ENCODE measurements at places on chromosomes 3 and 15. TPM values are rescaled to one million over a fixed set of nuclear protein-coding genes. Genes with fewer than 3 reads are reported as not detected.

- no peaks in the 10 kb centered on the region for H3K4me1 ChIP-seq
- H3K27me3 ChIP-seq = no peaks in the 10 kb centered on the region
- no peaks in the 10 kb centered on the region for H3K36me3 ChIP-seq
- no peak overlapping the region for H3K4me3 ChIP-seq
- DNase-seq = no peak
Observed at GRCh38 chr15:91308855-91309254, 208.8 kb downstream of the SV2B start.

Gene DIPK2A
- 41.9 TPM for total RNA-seq

GRCh38 chr15:38623744-38624143, 59.1 kb upstream of the RASGRP1 start:
- H3K4me1 ChIP-seq = peaks cover 39% of the 10 kb centered on the region
- H3K36me3 ChIP-seq = no peaks in the 10 kb centered on the region
- H3K27me3 ChIP-seq = no peaks in the 10 kb centered on the region

- no peaks in the 10 kb centered on the region for H3K4me1 ChIP-seq
- no peaks in the 10 kb centered on the region for H3K27me3 ChIP-seq
- no peak for DNase-seq
- H3K4me3 ChIP-seq = no peak overlapping the region
- no peaks in the 10 kb centered on the region for H3K36me3 ChIP-seq
- no peak overlapping the region for H3K27ac ChIP-seq
Observed at GRCh38 chr3:115089481-115089880, 57.6 kb downstream of the ZBTB20 start.

Gene DUOX1
- total RNA-seq = not detected

- no peak for DNase-seq
- no peak overlapping the region for H3K4me3 ChIP-seq
- peaks cover 11% of the 10 kb centered on the region for H3K4me1 ChIP-seq
- no peaks in the 10 kb centered on the region for H3K27me3 ChIP-seq
- H3K27ac ChIP-seq = peak overlapping the region; percentile 8
- H3K36me3 ChIP-seq = no peaks in the 10 kb centered on the region
Observed at GRCh38 chr3:40128166-40128565, 181.3 kb upstream of the EIF1B start.

DNA sequence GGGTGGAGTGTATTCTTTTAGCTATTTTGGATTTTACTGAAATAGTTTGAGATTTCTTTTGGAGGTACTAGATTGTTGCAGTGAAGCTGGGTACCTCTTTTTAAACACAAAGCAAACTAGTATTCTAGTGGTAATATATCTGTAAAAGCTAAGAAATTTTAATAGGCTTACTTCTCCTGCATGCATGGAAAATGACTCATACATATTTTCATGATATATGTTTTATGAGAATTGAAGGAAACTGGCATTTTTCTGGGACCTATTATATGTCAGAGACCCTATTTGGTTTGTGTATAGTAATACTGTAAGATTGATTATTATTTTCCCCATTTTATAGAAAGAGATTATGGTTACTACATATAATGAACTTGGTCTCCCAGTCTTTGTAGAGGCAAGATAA, 851.0 kb downstream of the DIPK2A start:
- no peak for DNase-seq
- no peaks in the 10 kb centered on the region for H3K36me3 ChIP-seq
- no peaks in the 10 kb centered on the region for H3K4me1 ChIP-seq
- H3K27me3 ChIP-seq = no peaks in the 10 kb centered on the region
- no peak overlapping the region for H3K4me3 ChIP-seq
- H3K27ac ChIP-seq = no peak overlapping the region

Gene CNTN3
- total RNA-seq = not detected

DNA sequence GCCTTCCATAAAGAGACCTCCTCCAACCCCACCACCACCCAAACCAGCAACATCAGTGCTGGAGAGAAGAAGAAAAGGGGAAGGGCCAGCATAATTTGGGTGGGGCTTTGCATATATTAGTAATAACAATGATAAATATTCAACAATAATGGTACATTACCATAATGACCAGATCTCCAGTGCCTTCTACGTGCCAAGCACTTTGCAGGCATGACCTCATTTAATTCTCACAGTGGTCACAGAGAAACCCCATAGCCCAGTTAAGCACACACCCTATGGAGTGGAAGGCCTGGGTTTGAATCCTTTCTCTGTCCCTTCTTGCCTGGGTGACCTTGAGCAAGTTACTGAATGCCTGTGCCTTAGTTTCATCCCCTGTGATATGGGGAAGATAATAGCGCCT, 49.2 kb downstream of the CORO2B start:
- H3K36me3 ChIP-seq = no peaks in the 10 kb centered on the region
- H3K27me3 ChIP-seq = no peaks in the 10 kb centered on the region
- no peak overlapping the region for H3K27ac ChIP-seq
- DNase-seq = no peak
- peaks cover 98% of the 10 kb centered on the region for H3K4me1 ChIP-seq

DNA sequence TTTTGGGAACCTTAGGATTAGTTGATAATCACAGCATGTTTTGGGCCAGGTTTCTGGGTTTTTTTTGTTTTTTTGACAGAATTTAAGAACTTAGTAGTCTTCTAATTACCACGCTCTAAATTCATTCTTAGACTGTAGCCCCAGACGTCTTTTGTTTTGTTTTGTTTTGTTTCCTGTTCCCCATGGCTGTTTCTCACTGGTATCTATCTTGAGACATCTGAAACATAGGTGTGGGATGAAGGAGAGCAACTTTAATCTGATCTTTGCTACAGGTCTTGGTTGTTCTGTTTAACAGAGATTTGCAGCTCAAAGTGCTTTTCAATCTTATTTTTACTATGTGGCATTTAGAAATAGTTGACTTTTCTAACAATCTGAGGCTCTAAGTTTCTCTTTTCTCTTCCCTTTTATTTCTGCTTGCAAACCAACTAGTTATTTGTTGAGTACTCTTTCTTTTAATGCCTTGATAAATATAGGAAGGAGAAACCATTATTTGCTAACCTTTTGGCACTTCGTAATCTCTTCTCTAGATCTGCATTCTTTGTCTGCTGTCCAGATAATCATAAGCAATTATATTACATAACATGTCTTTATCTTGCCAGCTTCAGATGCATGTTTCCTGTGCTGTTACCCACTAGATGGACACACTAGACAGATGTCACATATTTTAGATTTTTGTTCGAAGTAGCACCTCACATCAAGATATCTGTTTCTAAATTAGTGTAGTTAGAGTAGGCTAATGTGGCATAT, 40.9 kb downstream of the FBXL2 start:
- no peak for DNase-seq
- H3K27me3 ChIP-seq = 0 out of 2 replicates have a peak, but pooled peaks cover 2% of the 10 kb centered on the region
- no peaks in the 10 kb centered on the region for H3K36me3 ChIP-seq
- peaks cover 3% of the 10 kb centered on the region for H3K4me1 ChIP-seq

GRCh38 chr3:61718565-61718964, 157.2 kb downstream of the PTPRG start:
- H3K36me3 ChIP-seq = no peaks in the 10 kb centered on the region
- no peak overlapping the region for H3K4me3 ChIP-seq
- no peak for DNase-seq

GRCh38 chr3:16886303-16886683, 1.5 kb downstream of the PLCL2 start:
- H3K36me3 ChIP-seq = no peaks in the 10 kb centered on the region
- peak overlapping the region; percentile 91 for H3K4me3 ChIP-seq
- H3K27me3 ChIP-seq = no peaks in the 10 kb centered on the region
- H3K4me1 ChIP-seq = peaks cover 25% of the 10 kb centered on the region
- no peak overlapping the region for H3K27ac ChIP-seq

Gene KBTBD13
- total RNA-seq = not detected

DNA sequence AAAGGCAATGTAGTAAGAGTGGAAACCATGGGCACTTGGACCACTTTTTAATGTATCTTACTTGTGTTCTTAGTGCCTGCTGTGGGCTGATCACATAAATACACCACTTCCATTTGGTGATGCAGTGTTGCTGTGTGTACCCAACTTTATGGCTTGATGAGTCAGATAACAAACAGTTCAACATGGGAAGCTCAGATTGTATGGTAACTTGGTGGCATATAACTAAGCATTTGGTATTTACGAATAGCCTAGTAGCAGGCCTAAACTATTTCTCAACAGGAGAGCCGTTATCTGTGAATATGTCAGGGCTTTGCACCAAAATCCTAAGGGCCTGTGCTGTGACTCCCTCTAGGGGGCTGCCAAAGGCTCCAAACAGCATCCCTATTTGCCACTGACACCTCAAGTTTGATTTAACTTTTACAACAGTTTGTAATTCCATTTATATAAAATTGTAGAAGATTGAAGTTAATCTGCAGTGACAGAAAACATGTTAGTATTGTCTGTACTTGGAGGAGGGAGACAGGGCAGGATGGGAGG, 640.4 kb upstream of the CADM2 start:
- H3K27ac ChIP-seq = no peak overlapping the region
- no peaks in the 10 kb centered on the region for H3K4me1 ChIP-seq
- no peaks in the 10 kb centered on the region for H3K36me3 ChIP-seq
- no peak for DNase-seq
- H3K27me3 ChIP-seq = no peaks in the 10 kb centered on the region

Gene PRRT3
- 1.0 TPM for total RNA-seq
